ENCODE measurements at places on chromosomes 2 and 18.
A peak's percentile ranks its signal among the peaks of the same experiment; 100 is the strongest.

- no peak overlapping the region for H3K27ac ChIP-seq
- no peaks in the 10 kb centered on the region for H3K36me3 ChIP-seq
- DNase-seq = no peak
- no peaks in the 10 kb centered on the region for H3K4me1 ChIP-seq
Measured at GRCh38 chr2:11955884-11956291, 209.5 kb downstream of the LPIN1 start.

DNA sequence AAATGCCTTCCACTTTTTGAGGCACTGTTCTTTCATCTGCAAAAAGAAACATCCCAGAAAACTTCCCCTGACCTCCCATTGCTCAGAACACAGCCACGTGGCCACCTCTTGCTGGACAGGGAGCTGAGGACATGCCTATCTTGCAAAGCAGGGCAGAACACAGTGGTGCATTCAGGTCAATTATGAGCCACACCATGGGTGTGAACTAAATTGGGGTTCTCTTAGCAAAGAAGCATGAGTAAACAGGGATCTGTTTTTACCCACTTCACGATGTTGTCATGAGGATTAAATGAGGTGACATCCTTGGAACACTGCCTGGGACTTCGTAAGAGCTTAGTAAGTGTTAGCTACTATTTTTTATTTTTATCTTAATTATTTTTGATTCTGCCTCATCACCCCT lies 25.1 kb downstream of the BMP10 start:
- H3K4me3 ChIP-seq = no peak overlapping the region
- H3K36me3 ChIP-seq = peaks cover 5% of the 10 kb centered on the region
- no peaks in the 10 kb centered on the region for H3K4me1 ChIP-seq
- no peak for DNase-seq
- H3K27me3 ChIP-seq = peaks cover 46% of the 10 kb centered on the region
- no peak overlapping the region for H3K27ac ChIP-seq

DNA sequence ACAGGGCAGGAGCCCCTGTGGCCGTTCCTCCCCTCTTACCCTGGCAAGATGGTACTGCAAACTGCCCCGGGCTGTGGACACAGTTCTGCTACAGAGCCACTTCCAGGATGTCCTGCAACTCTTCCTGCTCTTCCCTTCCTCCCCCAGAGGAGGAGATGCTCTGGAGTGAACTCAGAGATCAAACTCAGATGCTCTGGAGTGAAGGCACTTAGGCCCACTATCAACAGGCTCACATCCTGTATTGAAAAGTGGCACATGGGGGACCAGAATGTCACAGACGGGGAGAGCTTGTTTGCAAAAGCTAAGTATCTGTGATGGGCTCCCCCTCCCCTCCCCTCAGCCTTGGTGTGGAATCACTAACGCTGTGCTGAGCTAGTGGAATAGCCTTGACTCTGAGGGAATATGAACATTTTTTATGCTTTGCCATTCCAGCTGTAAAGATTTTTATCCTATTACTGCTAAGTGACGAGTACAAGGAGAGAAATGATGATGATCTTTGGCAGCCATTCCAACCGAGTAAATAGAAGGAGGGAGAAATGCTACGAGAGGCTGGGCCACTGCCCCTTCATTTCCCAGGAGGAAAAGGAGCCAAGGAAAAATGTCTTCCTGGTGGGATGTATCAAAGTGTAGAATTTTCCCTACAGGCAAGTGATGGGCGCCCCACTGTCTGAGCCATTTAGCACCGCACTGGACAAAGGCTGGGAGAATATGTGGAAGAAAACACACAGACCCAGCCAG lies 152.6 kb downstream of the GALNT14 start:
- peaks cover 43% of the 10 kb centered on the region for H3K27me3 ChIP-seq
- no peak overlapping the region for H3K4me3 ChIP-seq
- no peak overlapping the region for H3K27ac ChIP-seq
- H3K4me1 ChIP-seq = peaks cover 4% of the 10 kb centered on the region
- no peaks in the 10 kb centered on the region for H3K36me3 ChIP-seq
- no peak for DNase-seq

GRCh38 chr2:223626716-223627115 lies 24.6 kb upstream of the SCG2 start:
- no peaks in the 10 kb centered on the region for H3K4me1 ChIP-seq
- H3K4me3 ChIP-seq = no peak overlapping the region
- no peak overlapping the region for H3K27ac ChIP-seq
- H3K36me3 ChIP-seq = no peaks in the 10 kb centered on the region
- no peak for DNase-seq
- H3K27me3 ChIP-seq = peaks cover 18% of the 10 kb centered on the region

DNA sequence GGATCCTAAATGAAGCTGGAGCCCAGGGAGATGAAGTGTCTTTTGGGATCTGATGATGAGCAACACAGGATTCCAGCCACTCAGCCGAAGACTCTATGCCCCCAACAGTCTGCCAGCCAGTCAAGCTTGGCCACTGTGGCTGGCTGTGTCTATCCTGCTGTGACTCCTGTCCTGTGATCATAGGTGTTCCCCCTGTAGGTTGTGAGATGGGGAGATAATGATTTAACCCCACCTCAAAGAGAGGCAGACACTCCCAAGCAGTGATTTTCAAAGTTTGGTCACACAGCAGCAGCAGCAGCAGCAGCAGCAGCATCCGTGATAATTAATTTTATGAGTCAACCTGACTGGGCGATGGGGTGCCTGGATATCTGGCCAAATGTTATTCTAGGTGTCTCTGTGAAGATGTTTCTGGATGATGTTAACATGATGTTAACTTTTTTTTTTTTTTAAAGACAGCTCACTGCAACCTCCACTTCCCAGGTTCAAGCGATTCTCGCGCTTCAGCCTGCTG lies 21.4 kb upstream of the RHOB start:
- peak overlapping the region; percentile 78 for H3K4me3 ChIP-seq
- H3K27ac ChIP-seq = peak overlapping the region; percentile 86
- peaks cover 21% of the 10 kb centered on the region for H3K4me1 ChIP-seq
- peaks cover 20% of the 10 kb centered on the region for H3K27me3 ChIP-seq

GRCh38 chr2:233440314-233440713 lies 86.0 kb downstream of the DGKD start:
- no peak overlapping the region for H3K4me3 ChIP-seq
- H3K4me1 ChIP-seq = peaks cover 25% of the 10 kb centered on the region
- peaks cover 13% of the 10 kb centered on the region for H3K36me3 ChIP-seq
- H3K27ac ChIP-seq = peak overlapping the region; percentile 84
- DNase-seq = no peak

GRCh38 chr18:3171631-3172030 lies 48.1 kb downstream of the MYOM1 start:
- no peak overlapping the region for H3K4me3 ChIP-seq
- DNase-seq = no peak
- H3K36me3 ChIP-seq = peaks cover 2% of the 10 kb centered on the region
- peaks cover 15% of the 10 kb centered on the region for H3K27me3 ChIP-seq

DNA sequence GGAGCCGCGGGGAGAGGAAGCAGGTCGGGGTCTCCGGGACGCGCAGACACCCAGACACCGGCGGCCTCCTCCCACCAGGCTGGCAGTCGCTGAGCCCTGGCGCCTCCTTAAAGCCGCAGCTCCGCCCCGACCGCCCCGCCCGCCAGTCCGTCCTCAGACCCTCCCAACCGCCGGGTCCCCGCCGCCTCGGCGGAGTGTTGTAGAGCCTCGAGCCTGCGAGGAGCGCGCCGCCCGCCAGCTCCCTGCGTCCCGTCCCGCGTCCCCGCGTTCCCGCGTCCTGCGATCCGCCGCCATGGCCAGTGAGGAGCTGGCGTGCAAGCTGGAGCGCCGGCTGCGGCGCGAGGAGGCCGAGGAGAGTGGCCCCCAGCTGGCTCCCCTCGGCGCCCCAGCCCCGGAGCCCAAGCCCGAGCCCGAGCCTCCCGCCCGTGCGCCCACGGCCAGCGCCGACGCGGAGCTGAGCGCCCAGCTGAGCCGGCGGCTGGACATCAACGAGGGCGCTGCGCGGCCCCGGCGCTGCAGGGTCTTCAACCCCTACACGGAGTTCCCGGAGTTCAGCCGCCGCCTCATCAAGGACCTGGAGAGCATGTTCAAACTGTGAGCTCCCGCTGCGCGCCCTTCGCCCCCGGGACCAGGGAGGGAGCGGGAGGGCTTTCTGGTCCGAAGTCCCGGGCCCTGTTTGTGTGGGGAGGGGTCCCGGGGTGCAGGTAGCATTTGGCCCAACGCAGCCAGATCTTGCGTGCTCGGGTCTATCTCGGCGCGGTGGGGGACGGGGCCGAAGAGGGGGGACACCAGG lies at the start of gene EFHD1:
TSS of gene EFHD1 (plus strand) at position 192 of the 793 bp plus-strand sequence. CDS start at position 293, 101 bp downstream.
- peak; percentile 19 for DNase-seq
- peaks cover 45% of the 10 kb centered on the region for H3K27me3 ChIP-seq
- H3K27ac ChIP-seq = no peak within 1 kb of the TSS

- H3K27ac ChIP-seq = peak overlapping the region; percentile 59
- H3K4me3 ChIP-seq = no peak overlapping the region
- H3K4me1 ChIP-seq = peaks cover 20% of the 10 kb centered on the region
- H3K36me3 ChIP-seq = no peaks in the 10 kb centered on the region
- no peaks in the 10 kb centered on the region for H3K27me3 ChIP-seq
Measured at GRCh38 chr2:37713258-37713700, 41.8 kb upstream of the CDC42EP3 start.

DNA sequence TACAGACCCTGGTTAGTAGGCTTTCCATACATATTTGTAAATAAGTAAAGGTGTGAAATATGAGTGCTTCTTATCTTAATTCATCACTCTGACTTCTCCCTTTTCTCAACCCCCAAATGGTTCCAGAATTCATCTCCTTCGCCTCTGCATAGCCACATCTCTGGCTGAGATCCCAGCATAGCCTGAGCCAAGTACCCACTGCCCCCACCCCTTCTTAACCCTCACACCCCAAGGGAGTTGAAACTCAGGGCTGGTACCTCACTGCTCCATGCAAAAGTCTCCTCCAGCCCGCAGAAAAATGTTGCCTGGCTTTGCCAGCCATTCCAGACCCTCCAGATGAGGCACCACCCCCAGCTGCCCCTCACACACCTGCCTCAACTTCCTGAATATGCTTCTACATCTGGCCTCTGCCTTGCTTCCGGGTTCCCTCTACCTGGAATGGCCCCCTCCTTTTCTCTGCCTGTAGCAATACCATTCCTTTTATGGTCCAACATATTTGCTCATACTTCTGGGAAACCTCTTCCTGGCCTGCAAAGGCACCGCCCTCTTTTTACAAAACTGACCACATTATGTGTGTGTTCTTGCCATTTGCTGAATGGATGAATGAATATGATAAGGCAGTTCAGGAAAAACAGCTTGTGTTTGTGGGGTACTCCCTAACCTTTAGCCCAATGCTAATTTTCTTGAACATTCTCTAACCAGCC lies 112.8 kb downstream of the CELF4 start:
- DNase-seq = no peak
- no peak overlapping the region for H3K4me3 ChIP-seq
- H3K27ac ChIP-seq = no peak overlapping the region
- H3K4me1 ChIP-seq = peaks cover under 1% of the 10 kb centered on the region
- H3K36me3 ChIP-seq = no peaks in the 10 kb centered on the region

GRCh38 chr2:121284463-121285449 lies at the start of gene TFCP2L1:
Gene TFCP2L1 (minus strand): TSS chr2:121285202. CDS start chr2:121285109, 93 bp downstream.
- no peak within 1 kb of the TSS for H3K27ac ChIP-seq
- peaks cover 58% of the 10 kb centered on the region for H3K27me3 ChIP-seq
- no peak for DNase-seq
- H3K4me1 ChIP-seq = peaks cover 6% of the 10 kb centered on the region

All from T-helper 17 cell (primary cell).